A172 (cell line): ENCODE measurements at places on chromosomes 2 and 18. TPM values are rescaled to one million over a fixed set of nuclear protein-coding genes. Genes with fewer than 3 reads are reported as not detected.
A peak's percentile ranks its signal among the peaks of the same experiment; 100 is the strongest.

DNA sequence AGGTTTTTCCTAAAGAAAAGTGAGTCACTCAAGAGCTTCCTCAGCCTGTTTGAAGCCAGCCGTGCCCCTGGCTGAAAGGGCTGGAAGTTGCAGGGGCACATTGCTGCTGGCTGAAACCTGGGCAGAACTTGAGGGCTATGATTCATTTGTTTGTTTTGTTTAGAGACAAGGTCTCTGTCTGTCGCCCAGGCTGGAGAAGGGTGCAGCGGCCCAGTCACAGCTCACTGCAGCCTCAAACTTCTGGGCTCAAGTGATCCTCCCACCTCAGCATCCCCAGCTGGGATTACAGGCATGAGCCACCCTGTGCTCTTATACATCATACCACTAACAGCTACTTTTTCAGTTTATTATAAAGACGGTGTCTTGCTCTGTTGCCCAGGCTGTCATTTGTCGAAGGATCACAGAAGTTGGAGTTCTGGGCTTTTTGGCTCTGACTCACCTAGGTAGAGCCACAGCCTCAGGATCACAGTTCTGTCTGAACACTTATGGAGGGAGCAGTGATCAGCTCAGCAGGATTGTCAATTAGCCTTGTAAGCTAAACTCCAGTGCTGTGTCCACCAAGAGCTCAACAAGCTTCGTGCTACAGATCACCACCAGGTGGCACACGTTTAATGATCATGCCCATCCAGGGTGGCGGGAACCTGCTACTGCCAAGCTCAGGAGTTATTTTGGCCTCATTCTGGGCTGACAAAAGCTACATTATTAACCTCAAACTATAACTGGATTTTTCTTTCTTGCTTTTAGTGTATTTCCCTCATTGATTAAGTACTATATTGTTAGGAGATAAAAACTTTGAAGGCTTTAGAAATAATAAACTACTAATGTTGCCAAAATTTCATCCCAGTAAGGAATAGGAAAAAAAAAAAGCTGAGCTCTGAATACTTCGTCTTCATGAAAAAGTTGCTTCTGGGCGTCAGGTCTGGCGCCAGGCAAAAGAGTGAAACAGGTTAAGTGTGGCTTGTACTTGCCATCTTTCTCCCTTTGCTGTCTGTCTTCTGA, 57.9 kb downstream of the ARHGEF33 start:
- peak; percentile 88 for DNase-seq

- DNase-seq: no peak
Measured at GRCh38 chr2:60980071-60980815, 37.3 kb upstream of the PEX13 start.

DNA sequence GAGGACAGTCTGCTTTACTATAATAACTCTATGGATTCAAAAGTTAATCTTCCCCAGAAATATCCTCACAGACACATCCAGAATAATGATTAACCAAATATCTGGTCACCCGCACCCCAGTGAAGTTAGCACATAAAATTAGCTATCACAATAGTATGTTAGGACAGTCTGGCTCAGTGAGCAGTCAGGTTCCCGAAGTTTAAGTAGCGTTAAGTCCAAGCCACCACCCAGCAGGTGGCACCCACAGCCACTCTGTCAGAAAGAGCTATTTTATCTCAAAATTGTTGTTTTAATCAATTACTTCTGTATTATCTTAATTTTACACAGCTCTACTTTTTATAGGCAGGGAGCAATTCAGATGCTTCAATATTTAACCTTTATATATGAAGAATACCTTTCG, 537.5 kb downstream of the MBD2 start:
- no peak for DNase-seq

The CXCR1 gene
- not detected in 2 replicates for total RNA-seq

GRCh38 chr2:85852937-85853498, 35.8 kb downstream of the ST3GAL5 start:
- DNase-seq: no peak

The ATOH8 gene
- total RNA-seq: 1.7 and 3.2 TPM in 2 replicates

- no peak for DNase-seq
Measured at GRCh38 chr2:181471783-181472182, 14.6 kb downstream of the ITGA4 start.

DNA sequence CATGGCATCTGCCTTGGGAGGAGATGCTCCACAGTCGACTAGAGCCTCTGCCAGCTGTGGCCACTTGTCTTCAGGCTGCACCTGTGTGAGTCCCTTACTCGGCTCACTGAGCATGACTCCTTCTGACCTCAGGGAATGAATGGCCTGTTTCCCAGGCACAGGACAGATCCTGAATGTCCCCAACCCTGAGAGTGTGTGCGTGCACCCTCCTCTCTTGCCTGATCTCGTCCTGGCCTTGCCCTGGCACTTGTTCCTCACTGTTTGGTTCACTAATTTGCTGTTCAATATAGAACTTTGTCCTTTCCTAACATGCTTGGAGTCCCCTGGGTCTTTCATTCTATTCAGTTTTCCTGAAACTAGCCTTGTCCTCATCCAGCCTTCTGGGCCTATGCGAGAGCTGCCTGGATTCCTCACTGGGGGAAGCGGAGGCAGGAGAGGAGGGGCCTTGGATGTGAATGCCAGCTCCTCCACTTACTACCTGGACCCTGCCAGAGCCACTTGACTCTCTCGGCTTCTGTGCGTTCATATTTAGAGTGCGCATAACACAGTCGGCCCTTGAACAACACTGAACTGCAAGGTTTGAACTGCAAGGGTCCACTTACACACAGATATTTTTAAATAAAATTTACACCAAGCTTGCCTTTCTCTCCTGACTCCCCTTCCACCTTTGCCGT, 184.8 kb downstream of the ACKR3 start:
- no peak for DNase-seq

DNA sequence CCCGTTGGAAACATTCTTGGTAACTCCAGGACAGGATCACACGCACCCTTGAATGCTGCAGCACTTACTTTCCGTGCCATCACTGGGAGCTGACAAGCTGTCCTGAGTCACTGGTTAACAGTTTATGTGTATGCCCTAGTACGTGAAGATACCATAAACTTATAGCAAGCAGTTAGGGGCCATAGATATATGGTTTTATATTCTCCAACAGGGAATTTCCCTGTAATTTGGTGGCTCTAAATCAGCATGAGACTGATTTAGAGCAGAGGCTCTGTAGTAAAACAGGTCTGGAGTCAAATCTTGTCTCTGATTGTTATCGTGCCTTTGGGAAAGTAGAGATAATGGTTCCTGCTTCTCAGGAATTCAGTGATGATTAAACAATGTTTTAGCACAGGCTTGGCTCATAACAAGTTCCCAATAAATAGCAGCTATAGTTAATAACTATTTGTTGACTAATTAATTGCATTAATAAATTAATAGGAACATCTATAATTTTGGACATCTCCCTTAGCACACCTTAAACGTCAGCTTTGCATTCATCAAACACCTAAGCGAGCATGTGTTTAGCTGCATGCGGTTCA, 215.2 kb downstream of the VAPA start:
- no peak for DNase-seq

The HRH4 gene
- not detected in 2 replicates for total RNA-seq

DNA sequence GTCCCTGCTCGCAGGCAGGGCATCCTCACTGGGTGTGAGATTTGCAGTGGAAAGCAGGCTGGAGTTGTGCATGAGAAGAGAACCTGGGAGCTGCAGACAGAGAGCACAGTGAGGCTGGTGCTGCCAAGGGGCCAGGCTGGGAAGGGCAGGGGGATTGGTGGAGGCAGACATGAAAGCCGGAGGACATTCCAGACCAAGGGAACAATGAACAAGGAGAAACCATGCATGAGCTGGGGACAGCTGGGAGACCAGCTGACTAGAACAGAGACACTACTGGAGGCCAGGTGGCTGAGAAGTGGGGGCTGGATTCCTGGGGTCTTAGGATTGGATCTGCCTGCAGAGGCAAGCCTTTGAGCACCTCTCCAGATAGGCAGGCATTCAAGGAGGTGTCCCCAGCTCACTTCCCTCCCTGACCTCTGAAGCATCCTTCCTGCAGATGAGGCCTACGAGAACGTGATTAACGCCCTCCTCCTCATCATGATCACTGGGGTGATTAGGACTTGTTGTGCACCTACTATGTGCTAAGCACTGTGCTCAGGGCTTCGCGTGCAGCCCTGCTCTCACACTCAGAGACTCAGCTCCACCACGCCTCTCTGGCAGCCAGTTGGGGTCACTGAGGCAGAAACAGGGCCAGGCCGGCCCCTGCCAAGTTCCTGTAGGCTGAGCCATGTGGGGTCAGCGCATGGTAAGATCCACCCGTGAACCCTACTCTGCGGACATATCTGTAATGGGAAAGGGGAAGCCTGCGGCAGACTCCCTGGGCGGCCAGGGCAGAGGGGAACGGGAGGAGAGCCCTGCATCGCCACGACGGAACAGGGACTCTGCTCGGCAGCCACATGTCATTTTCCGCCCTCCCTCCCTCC, 74.8 kb upstream of the SLC66A3 start:
- no peak for DNase-seq

- DNase-seq: peak; percentile 90
Measured at GRCh38 chr2:85799215-85799956, 45.6 kb downstream of the ATOH8 start.

The LIPG gene
- total RNA-seq: 3.2 and 3.7 TPM in 2 replicates

The RAD51AP2 gene
- total RNA-seq: 0.17 TPM in 1 of 2 replicates, not detected in the other

- DNase-seq: no peak
Measured at GRCh38 chr2:37425408-37425807, 81.0 kb downstream of the QPCT start.

GRCh38 chr18:21141668-21142422, 30.2 kb upstream of the ROCK1 start:
- DNase-seq: no peak

The ZFP36L2 gene
- total RNA-seq: 0.55 and 1.4 TPM in 2 replicates

The ITGA4 gene
- total RNA-seq: 17.8 and 23.5 TPM in 2 replicates

DNA sequence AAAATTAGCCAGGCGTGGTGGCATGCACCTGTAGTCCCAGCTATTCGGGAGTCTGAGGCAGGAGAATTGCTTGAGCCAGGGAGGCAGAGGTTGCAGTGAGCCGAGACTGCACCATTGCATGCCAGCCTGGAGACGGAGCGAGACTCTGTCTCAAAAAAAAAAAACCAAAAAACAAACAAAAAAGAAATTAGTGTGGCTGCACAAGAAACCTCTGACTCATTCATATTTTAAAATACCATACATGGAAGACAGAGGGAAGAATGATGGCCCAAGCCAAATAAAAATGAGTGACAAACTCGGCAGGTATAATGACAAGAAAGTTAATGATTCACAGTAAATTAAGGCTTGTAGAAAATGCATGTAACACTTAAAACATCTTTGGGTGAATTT, 875.8 kb downstream of the EPHA4 start:
- DNase-seq: no peak

DNA sequence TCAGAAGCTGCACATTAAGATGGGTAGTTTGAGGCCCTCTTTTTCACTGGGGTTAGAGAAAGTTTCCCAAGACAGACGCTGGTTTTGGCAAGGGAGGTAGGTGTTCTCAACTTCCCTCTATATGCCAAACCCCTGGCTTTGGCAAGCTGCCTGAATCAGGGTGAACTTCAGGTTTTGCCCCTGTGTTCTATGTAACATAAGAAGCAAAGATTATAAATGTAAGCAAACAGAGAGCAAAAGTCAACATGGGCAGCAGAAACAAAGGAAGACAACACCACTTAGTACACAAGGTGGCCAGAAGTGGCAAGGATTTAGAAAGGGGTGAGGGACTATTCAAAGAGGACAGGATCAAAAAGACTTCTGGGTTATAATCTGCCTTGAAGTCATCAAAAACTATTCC, 70.5 kb upstream of the TFCP2L1 start:
- DNase-seq: no peak

The GAD1 gene
- 9.9 and 15.2 TPM in 2 replicates for total RNA-seq

DNA sequence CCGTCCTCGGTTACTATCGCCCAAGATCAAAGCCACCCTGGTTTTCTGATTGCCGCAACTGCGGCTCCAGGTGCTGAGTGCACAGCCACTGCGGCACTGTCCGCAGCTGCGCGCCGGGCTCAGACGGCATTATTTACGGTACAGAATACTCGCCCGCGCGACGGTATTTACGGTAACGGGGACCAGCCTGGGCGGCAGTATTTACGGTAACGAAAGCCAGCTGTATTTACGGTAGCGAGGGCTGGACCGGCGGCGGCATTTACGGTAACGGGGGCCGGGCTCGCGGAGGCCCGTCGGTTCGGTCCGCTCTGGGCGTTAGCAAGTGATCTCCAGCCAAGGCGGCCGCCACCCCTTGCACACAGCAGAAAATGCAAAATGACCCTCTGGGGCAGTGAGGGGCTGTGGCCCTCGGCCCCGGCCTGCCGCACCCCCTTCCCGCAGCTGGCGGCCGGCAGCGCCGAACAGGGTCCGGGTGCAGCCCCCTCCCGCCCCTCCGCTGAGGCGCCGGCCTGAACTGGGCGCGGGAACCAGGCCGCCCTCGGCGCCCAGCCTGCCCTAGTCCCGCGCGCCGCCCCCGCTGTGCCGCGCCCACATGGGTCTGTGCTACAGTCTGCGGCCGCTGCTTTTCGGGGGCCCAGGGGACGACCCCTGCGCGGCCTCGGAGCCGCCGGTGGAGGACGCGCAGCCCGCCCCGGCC, at the start of gene GNAL:
Gene GNAL (plus strand): TSS at position 293 of the 697 bp plus-strand sequence. CDS start 300 bp downstream, at position 593.
- DNase-seq: peak; percentile 57

The ALPP gene
- 0.84 and 2.1 TPM in 2 replicates for total RNA-seq

- DNase-seq: no peak
Measured at GRCh38 chr18:23234619-23235018, 99.3 kb downstream of the CABLES1 start.

The CD8A gene
- total RNA-seq: not detected in 2 replicates

DNA sequence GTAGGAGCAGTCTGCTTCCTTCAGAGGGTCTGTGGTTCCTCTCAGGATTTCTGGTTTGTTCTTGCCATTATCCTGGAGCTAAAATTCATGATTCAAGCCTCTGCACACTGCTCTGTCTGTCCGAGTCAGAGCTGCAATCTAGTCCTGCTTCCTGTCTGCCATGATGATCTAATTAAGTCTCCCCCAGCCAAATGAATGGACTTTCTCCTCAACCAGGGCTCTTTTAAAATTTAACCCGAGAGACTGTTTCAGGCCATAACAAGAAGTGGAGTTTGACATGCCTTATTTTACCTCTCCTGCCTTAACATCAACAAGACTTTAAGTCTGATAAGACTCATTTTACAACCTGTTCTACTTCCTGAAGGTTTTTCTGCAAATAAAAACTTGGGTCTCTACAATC, 1009.6 kb upstream of the DDX18 start:
- no peak for DNase-seq

The LOXHD1 gene
- total RNA-seq: not detected in 2 replicates

DNA sequence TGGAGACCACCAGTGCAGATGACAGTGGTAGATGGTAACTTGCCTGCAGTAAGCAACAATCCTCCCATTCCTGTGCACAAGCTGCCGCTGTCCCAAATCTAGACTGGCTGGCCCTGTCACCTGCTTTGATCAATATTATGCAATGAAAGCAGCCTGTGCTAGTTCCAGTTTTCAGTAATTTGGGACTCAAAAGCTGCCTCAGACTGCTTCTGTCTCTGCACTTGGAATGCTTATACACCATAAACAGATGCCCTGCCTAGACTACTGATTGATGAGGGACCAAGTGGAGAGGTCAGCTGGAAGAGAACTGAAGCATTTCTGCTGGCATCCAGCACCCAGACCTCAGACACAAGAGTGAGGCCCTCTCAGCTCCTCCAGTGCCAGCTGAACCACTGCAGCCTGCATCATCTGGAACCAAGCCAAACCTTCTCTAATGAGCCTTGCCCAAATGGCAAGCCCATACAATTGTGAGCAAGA, 24.9 kb downstream of the CCBE1 start:
- DNase-seq: peak; percentile 23
